ENCODE measurements at places on chromosomes 16 and 17.
A peak's percentile ranks its signal among the peaks of the same experiment; 100 is the strongest.

DNA sequence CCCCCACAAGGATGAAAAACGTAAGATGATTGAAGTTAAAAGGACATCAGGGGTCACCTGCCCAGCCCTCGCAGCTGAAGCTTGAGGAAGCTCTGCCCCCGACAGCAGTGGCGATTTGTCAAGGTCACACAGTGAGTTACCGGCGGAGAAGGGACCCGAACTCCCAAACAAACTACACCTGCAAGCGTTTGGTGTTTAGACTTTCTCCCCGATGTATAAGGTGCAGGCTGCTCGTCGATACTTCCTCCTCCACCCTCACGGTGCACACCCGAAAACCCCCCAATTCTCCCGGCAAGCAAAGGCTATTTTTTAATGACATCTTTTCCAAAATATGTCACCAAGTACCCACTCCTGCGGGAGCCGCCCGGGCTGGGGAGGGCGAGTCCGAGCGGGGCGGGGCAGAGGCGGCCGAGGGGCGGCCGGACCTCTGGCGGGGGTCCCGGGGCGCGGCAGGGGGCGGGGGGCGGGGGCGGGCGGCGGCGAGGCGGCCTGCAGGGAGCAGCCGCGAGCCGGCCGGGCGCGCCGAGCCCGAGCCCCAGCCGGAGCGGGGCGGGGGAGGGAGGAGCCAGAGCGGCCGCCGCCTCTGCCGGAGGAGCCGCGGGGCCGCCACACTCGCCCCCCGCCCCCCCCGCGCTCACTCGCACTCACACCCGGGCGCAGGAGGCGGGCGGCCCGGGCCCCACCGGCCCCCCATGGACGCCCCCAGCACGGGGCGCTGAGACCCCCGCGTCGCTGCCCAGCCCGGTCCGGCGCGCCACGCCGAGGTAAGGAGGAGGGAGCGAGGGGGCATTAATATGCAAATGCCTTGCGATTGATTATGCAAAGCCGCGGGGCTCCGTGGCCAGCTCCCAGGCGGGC is at the start of gene THRA:
Gene THRA (plus strand): TSS at position 637 of the 858 bp plus-strand sequence. CDS start 11,524 bp downstream, outside the sequence.
- DNase-seq: no peak

GRCh38 chr17:5785338-5785737 is 201.0 kb upstream of the NLRP1 start:
- peak; percentile 65 for DNase-seq

- no peak for DNase-seq
These were observed 14.7 kb downstream of the GSPT1 start for GRCh38 chr16:11901091-11901490.

DNA sequence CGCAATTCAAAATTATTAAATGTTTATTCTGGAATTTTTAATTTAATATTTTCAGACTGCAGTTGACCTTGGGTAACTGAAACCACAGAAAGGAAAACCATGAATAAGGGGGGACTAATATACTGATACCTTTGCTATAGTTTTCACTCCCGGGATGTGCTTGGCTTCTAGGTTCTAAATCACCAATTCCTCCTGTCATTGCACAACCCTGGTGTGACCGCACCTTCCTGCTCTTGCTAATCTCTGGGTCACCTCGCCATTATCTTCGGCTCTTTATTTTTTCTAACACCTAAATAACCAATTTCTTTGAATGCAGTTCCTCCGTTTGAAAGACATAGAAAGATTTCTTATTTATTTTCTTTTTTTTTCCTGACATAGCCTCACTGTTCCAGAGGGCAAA is 634.5 kb upstream of the GOT2 start:
- no peak for DNase-seq

- DNase-seq: no peak
These were observed 66.8 kb downstream of the KPNA2 start for GRCh38 chr17:68102318-68102758.

- DNase-seq: no peak
These were observed 195.0 kb downstream of the FTO start for GRCh38 chr16:53898993-53899392.

GRCh38 chr16:27549464-27549745 is 308 bp downstream of the GTF3C1 start:
- no peak for DNase-seq

- no peak for DNase-seq
These were observed 273.0 kb downstream of the CEP112 start for GRCh38 chr17:65918916-65919315.

GRCh38 chr16:10728003-10728887 is 15.4 kb upstream of the NUBP1 start:
- DNase-seq: no peak

DNA sequence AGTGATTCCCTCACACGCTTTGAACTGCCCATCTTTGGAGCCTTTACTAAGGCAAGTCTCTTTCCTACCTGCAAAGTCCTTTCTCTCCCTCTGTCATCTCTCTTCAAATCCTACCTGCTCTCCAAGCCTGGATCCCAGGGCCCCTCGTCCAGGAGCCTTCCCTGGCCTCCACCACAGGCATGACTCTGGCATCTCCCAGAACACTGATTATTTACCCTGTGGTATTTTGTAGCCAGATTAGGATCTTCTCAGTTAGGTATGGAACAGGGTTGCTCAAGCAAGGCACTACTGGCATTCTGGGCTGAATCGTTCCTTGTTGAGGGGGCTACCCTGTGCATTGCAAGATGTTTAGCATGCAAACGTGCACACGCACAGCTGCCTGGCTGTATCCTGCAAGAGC is 31.9 kb upstream of the POLR3E start:
- DNase-seq: no peak

DNA sequence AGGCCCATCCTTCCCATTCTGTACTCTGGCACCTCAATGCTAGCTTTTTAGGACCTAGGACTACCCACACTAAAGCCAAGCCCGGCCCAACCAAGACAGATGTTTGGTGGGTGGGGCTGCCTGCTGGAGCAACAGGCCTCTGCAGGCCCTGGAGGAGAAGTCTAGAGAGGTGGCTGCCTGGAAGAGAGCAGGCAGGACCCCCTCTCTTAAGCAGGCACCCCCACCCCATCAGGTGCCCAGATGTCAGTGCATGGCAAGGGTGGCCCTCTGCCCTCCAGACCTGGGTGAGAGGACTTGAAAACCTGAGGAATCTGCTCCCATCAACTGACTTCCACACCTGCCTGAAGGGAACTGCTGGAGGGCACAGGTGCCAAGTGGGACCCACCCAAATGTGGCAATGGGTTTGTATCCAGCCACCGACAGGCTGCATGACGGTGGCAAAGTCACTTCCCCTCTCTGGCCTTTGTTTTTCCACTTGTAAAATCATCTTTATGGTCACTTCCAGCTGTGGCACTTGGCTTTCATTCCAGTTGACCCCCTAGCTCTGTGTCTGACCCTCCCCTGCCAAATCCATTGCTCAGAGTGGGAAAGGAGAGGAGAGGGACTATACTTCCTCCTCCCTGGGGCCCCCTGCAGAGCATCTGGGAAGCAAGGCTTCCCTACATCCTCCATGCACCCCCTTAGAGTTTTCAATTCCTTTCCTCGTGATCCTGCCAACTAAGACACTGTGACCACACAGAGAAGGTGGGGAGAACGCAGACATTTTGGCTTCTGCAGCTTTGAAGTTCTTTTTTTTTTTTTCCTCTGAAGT is 1.7 kb upstream of the STAT5A start:
- DNase-seq: no peak

DNA sequence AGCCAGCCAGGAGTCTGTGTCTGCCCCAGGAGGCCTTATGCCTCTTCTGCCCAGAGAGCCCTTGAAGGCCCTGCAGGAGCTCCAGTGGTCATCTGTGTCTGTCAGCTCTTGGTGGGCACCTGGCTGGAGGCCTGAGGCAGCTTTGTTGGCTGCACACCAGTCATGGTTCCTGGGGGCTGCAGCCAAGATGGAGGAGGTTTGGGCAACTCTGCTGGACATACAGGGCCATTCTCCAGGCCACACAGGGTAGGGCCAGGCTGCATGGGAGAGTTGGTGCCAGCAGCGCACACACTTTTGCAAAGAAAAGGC is 29.4 kb downstream of the B9D1 start:
- no peak for DNase-seq

DNA sequence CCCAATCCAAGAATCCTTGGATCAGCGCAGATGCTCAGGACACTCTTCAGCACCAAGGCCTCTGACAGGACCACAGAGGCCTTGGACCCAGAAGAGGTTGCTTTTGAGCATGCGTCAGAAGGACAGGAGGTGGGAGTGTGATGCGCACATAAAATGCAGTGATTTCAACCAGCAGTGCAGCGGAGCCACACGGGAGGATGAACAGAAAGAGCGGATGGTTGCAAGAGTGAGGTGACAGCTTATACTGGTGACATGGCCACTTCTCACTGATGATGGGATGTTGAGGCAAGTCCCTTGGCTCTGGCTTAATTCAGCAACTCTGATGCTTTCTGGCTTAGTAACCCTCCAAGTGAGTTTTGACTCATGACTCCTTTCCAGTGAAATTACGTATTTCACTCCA is 25.2 kb upstream of the ERN1 start:
- no peak for DNase-seq

- no peak for DNase-seq
These were observed 24.9 kb downstream of the CDRT4 start for GRCh38 chr17:15442311-15443180.

- DNase-seq: peak; percentile 24
These were observed 37.6 kb downstream of the CTU2 start for GRCh38 chr16:88743693-88744576.

DNA sequence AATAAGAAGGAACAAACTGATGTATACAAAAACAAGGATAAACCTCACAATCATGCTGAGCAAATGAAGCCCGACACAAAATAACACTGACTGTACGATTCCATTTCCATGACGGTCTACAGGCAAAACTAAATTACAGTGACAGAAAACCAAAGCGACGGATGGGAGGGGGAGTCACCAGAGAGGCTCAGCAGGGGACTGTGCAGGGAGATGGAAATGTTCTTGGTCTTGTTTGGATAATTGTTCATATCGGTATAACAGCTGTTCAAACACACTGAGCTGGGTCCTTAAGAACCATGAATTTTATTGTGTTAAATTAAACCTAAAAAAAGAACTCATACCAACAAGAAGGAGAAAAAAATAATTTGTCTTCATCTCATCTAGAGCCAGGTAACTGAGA is 97.8 kb downstream of the NXN start:
- DNase-seq: no peak

DNA sequence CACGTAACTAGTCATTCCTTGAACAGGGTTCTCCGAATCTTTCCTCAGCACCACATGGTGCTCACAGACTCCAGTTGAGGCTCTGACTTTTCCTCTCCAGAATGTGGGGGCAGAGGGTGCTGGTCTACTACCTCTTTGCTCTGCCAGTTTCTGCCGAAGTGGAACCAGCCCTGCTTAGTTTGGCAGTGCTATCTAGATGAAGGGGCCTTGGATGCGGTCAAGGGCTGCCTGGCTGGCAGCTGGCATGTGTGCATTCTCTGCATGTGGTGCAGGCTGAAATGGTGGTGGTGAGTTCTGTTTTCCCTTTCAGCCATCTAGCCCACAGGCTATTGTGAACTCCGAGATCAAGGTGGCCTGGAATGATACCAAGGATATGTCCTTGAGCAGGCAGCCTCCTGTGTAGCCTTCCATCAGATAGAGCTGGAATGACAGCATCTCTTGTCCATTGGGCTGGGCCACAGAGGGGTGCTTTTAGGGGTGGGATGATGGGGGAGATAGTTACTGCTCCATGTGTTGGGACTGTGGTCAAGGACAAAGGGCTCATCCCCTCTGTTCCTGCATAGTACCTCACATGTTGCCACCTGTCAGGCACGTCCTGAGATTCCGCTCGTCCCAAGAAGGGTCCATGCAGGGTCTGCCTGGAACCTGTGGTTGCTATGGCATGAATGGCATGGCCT is 2.0 kb downstream of the DYNLL2 start:
- no peak for DNase-seq

DNA sequence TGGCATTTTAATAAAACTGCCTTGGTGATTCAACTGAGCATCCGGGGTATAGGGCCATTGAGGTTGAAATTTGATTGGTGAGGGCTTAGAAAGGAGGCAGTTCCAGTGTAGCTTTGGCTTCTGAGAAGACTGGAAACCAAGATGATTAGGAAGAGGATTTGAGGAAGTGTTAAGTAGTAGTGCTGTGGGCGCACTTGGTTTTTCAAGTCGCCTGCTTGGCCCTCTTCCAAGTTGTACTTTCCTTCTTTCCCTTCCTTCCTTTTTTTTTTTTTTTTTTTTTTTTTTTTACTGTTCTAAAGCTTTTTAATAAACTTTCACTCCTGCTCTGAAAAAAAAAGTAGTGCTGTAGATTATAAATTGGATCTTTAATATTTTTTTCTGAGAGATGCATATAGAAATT is 320.5 kb downstream of the UTP18 start:
- DNase-seq: no peak

- DNase-seq: no peak
These were observed 15.0 kb upstream of the SPACA3 start for GRCh38 chr17:32976605-32977004.

- no peak for DNase-seq
These were observed 121.8 kb upstream of the COX10 start for GRCh38 chr17:13947499-13947898.

DNA sequence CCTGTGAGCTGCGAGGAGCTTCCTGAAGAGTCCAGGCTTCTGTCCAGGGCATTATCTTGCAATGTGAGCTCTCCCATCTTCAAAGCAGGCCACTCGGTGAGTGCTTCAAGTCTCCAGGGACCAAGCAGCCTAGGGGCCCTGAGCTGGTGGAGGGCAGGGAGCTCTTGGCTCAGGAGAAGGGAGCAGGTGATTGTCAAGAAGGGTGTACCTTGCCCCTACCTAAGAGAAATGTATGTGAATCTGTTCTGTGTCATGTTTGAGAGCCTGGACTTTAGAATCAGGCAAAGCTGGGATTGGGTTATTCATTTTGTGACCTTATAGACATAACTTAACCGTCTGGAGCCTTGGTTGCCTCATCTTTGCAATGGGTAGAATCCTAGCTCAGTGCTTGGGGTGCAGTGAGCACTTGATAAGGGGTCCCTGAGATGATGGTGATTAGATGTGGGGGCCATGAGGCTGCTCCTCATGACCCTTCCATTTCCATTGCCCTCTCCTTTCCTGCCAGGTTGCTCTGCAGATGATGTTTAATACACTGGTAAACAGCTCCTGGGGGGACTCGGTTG is 15.9 kb downstream of the ZNF768 start:
- no peak for DNase-seq

- DNase-seq: no peak
These were observed 24.8 kb downstream of the PDIA2 start for GRCh38 chr16:307691-308312.

DNA sequence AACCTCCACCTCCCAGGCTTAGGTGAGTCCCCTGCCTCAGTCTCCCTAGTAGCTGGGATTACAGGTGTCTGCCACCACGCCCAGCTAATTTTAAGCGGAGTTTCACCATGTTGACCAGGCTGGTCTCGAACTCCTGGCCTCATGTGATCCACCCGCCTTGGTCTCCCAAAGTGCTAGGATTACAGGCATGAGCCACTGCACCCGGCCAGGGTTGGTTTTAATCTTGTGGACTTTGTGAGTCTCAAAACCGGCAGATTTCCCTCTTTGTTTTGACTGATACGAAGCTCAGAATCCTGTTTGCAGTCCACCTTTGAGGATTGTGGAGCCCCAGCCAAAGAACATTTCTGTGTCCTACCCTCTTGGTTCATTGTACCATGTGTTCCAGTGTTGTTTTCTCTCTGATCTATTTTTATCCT is 16.4 kb upstream of the CPSF4L start:
- no peak for DNase-seq

GRCh38 chr17:42804918-42805367 is 6.3 kb downstream of the CNTD1 start:
- no peak for DNase-seq

Measured in fibroblast of skin of left quadriceps (primary cell).